ENCODE measurements at places on chromosomes 3 and 15. TPM values are rescaled to one million over a fixed set of nuclear protein-coding genes. Genes with fewer than 3 reads are reported as not detected.

GRCh38 chr3:59654123-59654479 lies 604.3 kb upstream of the CFAP20DC start:
- DNase-seq = no peak

GRCh38 chr3:60698117-60698516 lies 553.1 kb downstream of the FHIT start:
- no peak for DNase-seq

DNA sequence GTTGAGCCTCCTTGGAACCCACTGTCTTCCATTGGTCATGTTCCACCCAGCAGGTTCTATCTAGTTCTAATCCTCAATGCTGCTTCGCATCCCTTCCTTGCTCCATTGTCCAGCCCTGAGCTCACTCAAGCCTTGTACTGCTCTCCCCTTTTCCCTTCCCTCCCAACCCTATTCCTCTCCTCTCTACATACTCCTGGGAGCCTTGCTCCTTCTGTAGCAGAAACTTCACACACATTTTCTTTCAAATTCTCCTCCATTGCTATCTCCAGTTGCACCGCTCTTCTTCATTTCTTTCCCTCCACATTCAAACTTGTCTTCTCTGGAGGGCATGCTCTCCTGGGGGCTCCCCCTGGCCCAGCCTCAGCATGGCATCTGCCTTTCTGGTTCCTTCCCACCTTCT lies 14.5 kb downstream of the NR1I2 start:
- DNase-seq = no peak

DNA sequence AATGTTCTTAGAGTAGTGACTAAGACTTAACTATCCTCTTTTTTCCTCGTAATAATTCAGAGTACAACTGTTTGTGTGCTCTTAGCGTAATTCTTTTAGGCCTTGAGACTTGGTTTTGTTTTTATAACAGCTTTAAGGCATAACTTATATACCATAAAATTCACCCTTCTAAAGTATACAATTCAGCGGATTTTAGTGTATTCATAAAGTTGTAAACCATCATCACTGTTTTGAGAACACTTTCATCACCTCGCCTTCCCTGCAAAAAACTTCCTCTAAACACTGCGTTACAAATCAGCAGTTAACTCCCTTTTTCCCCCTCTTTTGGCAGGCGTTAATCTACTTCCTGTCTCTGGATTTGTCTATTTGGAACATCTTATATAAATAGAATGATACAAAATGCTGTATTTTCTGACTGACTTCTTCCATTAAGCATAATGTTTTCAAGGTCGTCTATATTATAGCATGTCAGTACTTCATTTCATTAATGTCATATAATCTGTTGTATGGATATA lies 18.7 kb downstream of the DNAJC13 start:
- no peak for DNase-seq

GRCh38 chr15:79004336-79004735 lies 59.5 kb upstream of the CTSH start:
- no peak for DNase-seq

GRCh38 chr3:29606416-29606815 lies 325.5 kb downstream of the RBMS3 start:
- no peak for DNase-seq

- no peak for DNase-seq
These were observed 2.2 kb downstream of the LRCH3 start for GRCh38 chr3:197793247-197793646.

DNA sequence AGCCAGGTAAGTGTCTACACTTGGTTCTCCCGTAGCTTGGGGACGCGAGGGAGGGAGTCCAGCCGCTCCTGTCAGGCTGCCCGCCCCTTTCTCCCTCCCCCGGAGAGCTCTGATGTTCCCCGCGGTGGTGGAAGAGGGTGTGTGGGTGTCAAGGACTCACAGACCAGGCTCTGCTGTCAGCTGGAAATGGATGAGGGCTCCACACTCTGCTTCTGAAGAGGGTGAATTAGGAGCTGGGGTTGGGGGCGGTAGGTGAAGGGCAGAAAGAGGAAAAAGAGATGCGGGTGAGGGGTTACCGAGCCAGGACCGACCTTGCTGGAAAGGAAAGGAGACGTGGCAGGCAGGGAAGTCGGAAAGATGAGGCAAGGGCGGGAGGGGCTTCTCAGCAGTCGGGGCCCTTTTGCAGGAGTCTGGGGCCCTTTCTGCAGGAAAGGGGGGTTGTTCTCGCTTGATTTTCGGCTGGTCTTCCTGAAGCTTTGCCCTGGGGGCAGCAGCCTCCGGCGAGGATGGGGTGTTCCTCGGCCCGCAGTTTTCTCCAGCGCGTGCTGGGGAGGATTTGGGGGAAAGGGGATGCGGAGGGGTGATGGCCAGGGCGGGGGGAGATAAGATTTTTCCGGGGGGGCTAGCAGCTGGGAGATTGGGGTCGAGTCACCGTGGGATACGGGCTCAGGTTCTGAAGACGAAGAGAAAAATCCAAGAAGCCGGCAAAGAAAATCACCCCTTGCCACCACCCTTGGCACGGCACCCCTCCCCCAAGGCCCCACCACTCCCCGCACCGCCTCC lies 602 bp upstream of the BAHD1 start:
- peak; percentile 50 for DNase-seq

Gene SLC51B
- total RNA-seq = not detected

Gene IL16
- total RNA-seq = 144 TPM

Data from activated CD8-positive, alpha-beta memory T cell treated with anti-CD3 and anti-CD28 coated beads, Interleukin-2, amount 10 ng/mL, durations not matched to agents 7 days and 5 days (primary cell).